ENCODE measurements at places on chromosomes 6 and 20.

- DNase-seq, result no peak
Observed at GRCh38 chr6:23213193-23213592, 643.8 kb downstream of the HDGFL1 start.

DNA sequence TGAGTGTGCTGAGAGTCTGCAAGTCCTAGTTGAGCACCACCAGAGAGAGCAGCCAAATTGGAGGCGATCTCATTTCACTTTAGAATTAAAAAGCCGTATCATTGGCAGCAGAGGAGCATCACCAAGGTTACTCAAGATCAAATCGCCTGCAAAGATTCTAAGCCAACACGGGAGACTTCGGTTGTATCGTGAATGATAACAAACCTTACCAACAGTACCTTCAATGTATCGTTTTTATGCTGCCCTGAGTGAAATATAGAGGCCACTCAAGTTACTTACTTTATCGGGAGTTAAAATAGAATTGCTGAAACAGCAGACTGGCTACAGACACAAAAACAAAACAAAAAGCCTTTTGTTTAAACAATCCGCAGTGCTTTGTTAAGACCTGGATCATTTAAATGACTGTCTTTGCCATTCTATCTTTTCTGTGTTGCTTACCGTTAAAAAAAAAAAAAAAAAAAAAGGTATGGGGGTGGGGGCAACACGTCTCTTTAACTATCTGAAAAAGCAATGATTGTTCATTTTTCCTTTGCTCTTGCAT lies 14.2 kb downstream of the NHSL1 start:
- DNase-seq, result no peak

GRCh38 chr6:82906951-82907350 lies 158.7 kb downstream of the UBE3D start:
- DNase-seq, result no peak

DNA sequence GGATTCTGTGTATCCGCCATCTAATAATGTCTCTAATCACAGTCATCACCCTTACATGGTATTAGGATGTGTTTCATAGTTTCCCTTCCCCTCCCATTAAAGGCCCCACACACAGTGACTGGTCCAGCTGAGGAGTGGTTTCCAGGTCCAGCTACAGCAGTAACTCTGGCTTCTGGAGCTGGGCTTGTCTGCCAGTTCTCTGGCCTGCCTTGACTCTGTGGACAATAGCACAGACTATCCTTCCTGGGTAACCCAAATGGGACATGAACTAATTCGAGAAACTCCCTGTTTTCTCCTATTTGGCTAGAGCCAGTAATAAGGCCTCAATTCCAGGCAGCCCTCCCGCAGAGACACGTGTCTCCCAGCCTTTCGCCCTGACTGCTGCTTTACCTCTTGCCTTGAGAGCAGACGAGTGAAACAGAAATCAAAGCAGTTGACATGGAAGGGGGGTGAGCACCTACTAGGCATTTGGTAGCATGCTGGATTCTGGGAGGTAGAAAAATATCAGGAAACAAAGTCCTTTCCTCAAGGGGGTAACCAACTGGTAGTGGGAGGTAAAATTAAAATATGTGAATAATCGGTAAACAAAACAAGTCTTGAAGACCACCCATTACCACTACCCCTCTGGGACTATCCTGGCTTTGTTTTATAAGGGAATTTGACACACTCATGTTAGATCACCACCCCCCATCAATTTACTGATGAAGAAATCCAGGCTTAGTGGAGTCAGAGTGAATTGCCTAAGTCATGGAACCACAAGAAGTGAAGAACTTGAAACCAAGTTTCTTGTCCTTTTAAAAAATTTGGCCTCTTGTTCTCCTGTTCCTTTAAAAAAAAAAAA lies 1.2 kb downstream of the TRAF3IP2 start:
- DNase-seq, result no peak

- no peak for DNase-seq
Observed at GRCh38 chr6:98984121-98984520, 36.4 kb upstream of the FBXL4 start.

Measured in naive thymus-derived CD8-positive, alpha-beta T cell (primary cell).